A172 (cell line): ENCODE measurements at places on chromosomes 11 and 22.

DNA sequence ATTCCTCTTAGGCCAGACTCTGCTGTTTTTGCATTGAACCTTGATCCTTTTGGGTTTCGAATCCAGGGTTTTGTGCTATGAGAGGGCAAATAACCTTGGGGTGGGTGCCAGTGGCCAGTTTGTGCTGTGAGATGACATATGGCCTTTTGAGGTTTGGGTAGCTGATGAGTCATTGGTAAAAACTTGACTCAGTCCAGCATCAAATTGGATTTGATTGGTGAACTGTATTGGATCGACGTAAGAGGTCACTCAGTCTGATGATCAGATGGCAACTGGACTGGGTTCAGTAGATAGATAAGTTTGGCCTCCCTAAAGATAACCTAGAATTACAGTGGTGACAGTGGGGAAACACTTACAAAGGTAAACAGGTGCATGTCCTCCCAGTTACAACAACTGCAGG lies 41.0 kb upstream of the XKR3 start:
- DNase-seq: peak; percentile 54

DNA sequence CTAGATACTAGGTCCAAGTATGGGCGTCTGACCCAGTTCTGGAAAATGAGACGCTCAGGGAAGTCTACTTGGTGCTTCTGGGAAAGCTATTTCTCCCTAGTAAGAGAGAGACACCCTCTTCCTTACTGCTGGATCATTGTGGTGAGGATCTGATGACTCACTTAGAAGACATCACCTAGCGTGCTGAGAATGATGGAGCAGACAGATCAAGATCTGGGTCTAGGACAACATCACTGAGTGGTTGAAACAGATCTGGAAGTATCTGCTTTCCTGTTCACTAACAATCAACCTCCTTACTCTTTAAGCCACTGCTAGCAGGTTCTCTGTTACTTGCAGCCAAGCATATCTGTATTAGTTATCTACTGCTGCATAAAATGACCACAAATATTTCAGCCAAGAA lies 38.3 kb upstream of the HMGXB4 start:
- DNase-seq: peak; percentile 67

GRCh38 chr11:22244986-22245592 lies 52.2 kb downstream of the ANO5 start:
- DNase-seq: peak; percentile 28

- DNase-seq: no peak
Measured at GRCh38 chr11:103582351-103582909, 454.0 kb upstream of the DDI1 start.

DNA sequence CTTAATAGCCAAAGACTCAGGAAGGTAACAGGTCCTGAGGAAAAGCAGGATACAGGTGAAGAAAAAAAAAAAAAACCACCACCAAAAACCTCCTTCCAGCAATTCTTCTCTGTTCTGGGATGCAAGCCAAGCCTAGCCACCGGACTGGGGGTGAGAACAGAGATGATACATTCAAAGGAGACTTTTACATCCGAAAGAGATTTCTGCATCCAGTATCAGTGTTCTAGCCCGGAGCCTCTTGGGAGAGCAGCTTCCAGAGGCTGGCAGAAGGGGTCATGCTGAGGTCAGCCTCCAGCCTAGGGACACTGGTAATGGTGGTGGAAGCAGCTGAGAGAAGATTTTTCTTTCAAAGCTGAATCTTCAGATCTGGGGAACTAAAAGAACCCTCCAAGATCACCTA lies 76.2 kb downstream of the KCNC1 start:
- peak; percentile 12 for DNase-seq

- no peak for DNase-seq
Measured at GRCh38 chr11:60194511-60194910, 11.6 kb upstream of the MS4A6A start.
